ENCODE measurements at places on chromosomes 2 and 18.

DNA sequence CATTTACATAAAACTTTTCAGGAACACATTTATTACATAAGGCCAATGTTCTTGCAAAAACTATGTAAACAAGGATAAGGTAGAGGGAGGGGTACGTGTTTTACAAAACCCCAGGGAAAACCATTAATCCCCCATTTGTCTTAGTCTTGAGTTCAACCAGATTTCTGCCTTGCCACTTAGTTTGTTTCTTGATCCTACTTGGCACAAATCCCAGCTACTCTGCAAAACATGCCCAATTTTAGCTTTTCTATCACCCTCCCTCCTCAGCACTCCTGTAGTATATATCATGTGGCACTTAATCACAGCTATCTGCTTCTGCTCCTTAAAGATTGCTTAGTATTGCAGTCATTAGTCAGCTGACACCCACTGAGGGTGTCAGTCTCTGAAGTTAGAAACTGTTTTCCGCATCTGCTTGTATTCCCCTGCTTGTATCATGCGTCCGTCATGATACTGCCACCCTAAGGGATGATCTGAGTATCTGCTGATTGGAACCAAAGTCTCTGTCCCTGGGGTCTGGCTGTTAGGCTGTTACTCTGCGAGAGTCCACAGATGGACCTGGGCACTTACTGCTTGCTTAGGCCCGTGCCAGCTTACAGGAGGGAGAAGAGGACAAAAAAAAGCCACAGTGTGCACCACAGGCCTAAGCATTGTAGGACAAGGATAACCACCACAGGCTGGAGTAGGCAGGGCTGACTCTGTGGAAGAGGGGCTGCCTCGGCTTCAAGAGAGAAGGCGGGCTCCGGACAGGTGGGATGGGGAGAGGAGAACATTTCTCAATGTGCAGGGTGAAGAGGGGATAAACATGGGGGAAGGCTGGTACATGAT, 82.2 kb downstream of the EPAS1 start:
- DNase-seq: no peak

DNA sequence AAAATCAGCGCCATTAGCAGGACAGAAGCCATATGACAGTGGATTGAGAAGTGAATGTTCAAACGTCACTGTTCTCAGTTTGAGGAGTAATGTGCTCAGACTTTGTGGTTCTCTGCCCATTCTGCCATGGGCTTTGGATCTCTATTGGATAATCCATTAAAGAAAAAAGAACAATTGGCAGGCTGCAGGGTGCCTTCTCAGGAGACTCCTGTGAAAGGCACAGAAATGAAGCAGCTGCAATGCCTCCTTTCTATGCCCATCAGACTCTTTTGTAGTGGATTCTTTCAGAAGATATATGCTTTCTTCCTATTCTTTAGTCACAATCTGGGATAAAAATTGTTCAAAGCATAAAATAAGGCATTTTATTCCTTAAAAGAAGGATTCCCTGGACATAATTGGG, 506.9 kb upstream of the KLHL29 start:
- DNase-seq: no peak

DNA sequence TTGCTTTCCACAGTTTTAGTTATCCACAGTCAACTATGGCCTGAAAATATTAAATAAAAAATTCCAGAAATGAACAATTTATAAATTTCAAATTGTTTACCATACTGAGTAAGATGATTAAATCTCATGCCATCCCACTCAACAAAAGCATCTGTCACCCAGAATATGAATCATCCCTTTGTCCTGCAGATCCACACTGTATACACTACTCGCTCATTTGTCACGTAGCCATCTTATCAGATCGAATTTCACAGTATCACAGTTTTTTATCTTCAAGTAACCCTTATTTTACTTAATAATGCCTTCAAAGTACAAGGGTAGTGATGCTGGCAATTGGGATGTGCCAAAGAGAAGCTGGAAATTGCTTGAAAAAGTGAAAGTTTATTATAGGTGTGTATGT, 291.8 kb upstream of the LRATD1 start:
- no peak for DNase-seq

DNA sequence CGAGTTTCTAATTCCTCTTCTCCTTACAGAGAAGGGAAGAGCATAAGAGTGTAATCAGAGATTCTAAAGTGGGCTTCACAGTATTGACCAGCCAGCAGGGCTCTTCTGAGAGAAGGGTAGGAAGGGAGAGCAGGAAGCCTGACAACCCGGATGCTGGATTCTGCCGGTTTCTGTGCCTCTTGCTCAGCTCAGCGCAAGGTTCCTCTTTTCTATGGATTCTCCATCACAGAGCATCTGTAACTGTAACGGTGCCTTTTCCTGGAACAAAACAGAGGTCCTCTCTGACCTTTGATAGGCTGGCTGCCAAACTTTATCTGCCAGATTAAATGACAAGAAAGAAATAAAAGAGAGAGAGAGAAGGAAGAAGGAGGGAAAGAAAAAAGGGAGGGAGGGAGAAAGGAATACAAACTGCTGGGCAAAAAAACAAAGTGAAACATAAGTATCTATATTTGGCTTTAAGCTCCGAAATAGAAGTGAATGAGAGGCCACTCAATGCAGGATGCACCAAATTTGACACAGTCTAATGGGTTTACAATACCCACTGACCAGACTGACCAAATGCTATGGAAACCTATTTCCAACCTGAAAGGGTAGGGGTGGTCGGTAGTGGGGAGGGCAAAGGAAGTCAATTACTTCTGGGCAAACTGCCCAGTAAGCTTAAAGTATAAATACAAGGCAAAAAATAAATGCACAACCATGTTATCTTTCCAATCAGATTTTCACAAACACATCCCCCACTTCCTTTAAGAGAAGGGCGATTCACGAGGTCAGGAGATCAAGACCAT, 59.2 kb downstream of the PIEZO2 start:
- no peak for DNase-seq

- no peak for DNase-seq
Observed at GRCh38 chr2:147538088-147538487, 306.7 kb upstream of the ACVR2A start.

- DNase-seq: no peak
Observed at GRCh38 chr2:83282043-83282795, 1176.9 kb downstream of the SUCLG1 start.

- DNase-seq: no peak
Observed at GRCh38 chr18:4851301-4851976, 345.6 kb downstream of the AKAIN1 start.

DNA sequence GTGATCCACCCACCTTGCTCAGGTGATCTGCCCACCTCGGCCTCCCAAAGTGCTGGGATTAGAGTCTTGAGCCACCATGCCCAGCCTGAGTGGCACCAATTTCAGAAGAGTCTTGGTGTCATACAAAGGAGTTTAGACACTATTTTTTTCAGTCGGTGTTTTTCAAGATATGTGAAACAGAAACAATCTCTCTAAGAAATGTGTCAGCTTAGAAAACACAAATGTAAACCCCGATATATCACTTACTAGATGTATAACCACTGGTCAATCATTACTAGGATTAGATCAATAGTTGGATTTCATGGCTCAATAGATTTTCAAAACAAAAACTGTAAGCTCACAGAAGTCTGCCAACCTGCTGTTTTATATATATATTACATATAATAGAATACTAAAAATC, 67.2 kb upstream of the FRZB start:
- DNase-seq: no peak

GRCh38 chr2:240996834-240997140, 1.6 kb upstream of the SNED1 start:
- DNase-seq: no peak

DNA sequence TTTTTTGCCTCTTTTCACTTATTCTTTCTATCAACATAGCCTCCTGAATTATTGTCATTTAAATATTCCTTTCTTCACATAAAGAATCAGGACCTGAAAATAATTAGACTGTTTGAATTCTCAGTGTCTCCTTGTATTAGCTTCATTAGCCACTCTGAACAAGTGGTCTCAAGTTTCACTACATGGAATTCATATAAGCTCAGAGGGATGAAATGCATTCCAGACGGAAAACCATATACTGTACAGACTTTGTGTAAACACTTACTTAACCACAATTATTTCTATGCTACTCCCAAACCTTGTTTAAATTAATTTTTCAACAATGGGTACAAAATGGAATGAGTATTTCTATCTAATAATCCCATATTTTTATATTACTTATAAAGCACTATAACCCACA, 53.4 kb downstream of the CHN1 start:
- no peak for DNase-seq

- no peak for DNase-seq
Observed at GRCh38 chr2:119491776-119492525, 32.3 kb downstream of the SCTR start.
